ENCODE measurements at places on chromosomes 6 and 20.

DNA sequence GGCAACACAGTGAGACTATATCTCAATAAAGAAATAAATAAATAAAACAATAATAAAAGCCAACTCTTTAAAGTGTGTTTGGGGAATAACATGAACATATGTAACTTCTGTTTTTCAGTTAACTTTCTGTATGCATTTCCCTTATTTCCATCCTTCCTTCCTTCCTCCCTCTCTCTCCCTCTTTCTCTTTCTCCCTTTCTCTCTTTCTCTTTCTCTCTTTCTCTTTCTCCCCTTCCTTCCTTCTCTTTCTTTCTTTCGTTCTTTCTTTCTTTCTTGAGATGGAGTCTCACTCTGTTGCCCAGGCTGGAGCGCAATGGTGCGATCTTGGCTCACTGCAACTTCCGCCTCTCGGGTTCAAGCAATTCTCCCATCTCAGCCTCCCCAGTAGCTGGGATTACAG, 48.8 kb upstream of the PRND start:
- DNase-seq, result no peak

DNA sequence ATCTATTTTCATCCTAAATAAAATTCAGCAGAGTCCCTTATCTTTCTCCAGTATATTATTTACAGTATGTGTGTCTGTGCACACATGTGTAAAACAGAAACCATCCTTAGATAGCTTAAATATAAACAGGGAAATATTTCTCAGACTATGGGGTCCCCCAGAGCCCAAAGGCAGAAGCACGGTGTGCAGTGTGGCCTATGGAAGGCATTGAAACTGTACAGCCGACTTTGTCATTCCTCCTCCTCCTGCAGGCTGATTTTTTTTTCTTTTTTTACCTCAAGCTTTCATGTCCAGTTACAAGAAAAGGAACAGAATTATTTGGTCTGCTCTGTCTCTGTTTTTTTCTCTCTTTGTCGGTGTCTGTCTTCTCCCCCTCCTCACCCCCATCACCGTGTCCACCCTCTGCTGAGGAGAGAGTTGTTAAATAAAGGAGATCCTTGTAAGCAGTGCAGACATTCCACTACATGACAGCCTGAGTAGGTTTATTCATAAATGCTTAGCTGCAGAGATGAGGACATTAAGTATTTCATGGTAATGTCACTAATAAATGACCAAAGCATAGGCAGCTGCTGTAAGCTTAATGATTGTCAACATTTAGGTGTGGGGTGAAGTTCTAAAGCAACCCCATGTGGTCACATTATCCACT, 31.8 kb upstream of the SLC35D3 start:
- DNase-seq, result no peak

DNA sequence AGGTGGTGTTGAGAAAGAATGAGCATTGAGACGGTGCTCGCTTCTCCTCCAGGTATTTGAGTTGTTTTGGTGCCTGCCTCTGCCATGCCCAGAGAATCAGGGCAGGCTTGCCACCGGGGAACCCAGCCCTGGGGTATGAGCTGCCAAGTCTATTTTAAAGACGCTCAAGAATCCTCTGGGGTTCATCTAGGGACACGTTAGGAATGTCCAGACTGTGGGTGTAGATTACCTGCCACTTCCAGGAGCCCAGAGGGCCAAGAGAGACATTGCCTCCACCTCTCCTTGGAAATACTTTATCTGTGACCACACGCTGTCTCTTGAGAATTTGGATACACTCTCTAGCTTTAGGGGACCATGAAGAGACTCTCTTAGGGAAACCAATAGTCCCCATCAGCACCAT, 28.3 kb downstream of the SAYSD1 start:
- DNase-seq, result no peak

- no peak for DNase-seq
Observed at GRCh38 chr6:22017272-22017671, 279.6 kb downstream of the PRL start.

DNA sequence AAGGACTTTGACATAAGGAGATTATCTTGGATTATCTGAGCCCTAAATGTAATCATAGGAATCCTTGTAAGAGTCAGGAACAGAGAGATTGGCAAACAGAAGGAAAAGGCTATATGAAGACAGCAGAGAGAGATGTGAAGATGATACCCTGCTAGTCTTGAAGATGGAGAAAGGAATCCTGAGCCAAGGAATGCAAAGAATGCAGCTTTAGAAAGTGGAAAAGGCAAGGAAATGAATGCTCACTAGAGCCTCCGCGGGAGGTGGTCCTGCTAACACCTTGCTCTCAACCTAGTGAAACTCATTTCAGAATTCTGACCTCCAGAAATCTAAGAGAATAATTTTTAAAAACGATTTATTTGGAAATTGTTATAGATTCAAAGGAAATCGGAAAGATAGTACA, 117.1 kb downstream of the TBXT start:
- DNase-seq, result no peak

DNA sequence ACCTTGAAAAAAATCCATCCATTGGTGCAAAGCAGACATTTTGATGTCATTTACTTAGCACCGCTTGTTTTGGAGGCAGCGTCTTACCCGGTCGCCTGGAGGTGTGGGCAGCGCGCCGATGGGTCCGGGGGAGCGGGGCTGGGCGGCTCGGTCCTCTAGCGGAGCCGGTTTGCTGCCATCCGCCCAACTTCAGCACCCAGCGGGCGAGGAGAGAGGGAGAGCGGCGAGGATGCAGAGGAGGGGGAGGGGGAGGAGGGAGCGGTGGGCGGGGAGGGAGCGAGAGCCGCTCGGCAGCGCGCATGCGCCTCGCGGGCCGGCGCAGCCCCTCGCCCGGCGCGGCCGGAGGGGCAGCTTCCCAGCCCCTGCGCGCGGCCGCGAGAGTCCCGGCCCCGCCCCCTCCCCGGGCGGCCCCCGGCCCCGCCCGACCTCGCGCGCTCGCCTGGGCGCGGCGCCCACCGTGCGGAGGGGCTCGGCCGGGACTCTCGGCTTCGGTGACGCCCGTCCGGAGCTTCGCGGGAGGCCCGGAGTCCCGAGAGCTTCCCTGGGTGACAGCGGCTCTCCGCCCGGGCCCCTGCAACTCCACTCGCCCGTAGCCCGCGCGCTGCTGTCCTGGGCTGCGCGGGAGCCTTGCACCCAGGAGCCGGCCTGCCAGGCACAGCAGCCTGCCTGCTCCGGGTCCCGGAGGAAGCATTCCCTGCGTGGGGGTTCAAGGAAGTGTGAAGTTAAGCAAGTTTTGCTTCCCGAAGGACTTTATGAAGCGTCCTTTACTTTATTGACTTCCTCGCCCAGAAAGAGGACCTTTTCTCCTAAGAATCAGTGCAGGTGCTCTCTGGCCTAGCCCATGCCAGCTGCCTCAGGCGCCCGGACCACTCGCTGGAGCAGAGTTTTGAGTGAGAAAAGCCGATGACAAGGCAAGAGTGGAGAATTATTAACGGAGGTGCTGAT, at the start of gene RGS17:
Gene RGS17 (minus strand): TSS at position 246 of the 945 bp plus-strand sequence. CDS start 87,264 bp downstream, outside the sequence.
- DNase-seq, result peak; percentile 9

DNA sequence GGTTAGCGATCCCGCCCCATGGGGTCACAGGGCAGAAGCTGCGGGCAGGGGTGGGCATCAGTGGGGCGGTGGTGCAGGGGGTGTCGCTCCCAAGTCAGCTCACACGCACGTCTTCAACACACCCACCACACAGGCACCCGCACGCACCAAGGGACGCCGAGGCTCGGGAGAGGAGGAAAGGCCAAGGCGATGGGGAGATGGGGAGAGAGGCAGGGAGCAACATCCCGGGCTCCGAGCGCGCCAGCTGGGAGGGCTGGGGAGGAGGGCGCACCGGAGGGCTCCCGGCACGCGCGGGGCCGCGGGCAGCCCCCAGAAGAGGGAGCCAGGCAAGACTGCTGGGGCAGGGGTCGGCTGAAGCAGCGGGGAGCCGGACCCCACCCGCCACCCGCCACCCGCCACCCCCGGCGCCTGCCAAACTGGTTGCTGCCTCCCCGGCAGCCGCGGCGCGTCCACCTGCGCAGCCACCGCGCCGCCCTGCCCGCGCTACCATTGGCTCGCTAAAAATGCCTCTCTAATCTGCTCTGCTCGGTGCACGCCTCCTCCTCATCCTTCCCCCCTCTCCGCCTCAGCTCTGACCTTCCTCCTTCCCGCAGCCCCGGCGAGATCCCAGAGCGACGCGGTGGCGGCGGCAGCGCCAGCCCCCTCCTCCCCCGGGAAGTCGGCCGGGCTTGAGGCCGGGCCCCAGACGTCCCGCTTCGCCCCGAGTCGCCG, at the start of gene PACSIN1:
Gene PACSIN1 (plus strand): TSS at position 546 of the 711 bp plus-strand sequence. CDS start 60,230 bp downstream, outside the sequence.
- no peak for DNase-seq

GRCh38 chr6:51702851-51703250, 384.6 kb downstream of the PKHD1 start:
- DNase-seq, result no peak

GRCh38 chr6:106046116-106046853, 39.9 kb upstream of the PRDM1 start:
- DNase-seq, result no peak

DNA sequence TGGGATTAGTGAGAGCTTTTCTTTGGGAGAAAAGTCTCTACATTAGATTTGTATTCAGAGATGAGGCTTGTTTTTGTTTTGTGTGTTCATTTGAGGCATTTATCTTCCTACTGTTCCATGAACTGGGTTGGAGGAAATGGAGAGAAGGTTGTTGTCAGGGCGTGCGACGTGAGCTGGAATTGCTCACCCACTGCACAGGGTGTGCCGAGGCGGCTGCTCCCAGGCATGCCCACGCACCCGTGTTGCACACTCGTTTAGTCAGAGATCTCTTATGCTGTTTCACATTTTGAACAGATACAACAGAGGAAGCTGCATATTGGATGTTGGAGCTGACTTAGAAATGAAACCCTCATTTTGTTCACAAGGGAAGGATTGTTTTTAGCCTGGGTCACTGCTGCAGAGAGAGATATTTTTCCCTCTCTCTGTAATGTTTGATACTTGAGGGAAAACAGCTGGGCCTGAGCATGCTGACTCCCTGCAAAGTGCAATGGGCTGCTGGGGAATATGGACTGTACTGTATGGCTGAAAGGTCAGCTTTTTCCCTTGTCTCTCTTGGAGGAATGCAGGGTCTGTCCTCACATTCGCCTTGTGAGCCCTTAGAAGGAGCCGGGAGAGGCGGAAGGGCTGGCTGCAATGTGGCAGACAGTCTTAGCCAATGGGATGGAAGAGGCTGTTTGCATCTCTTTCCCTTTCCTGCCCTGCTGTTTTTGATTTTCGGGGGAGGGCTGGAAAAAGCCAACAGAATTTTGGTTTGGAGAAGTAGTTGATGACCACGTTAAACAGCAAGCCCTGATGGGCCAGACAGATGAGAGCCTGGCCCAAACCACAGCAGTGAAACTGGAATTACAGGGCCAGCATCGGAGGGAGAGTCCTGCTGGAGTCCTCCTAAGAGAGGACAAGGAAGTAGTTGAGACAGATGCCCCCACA, 170.8 kb downstream of the SASH1 start:
- no peak for DNase-seq

DNA sequence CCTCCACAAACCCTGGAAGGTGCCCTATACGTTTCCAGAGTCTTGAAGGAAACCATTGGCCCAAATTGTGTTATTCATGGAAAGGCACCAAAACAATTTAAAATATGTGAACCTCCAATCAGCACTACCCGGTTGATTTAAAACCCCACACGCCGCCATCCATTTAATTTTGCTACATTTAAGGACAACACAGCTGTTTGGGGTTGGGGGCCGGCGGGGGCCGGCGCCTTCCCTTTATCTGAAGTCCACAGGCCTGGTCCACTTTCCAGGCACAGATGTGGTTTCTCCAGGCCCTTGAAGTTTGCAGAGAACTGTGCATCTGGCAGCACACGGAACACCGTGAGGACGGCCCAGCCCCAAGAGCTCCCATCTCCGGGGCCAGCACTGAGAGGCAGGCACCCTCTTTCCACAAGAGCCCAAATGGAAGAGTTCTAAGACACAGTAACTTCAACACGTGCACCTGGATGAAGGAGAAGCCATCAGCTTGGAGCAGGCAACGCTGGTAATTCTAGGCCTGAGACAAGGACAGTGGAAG, 16.8 kb upstream of the FRMD1 start:
- no peak for DNase-seq

GRCh38 chr6:98137391-98137790, 697.0 kb upstream of the POU3F2 start:
- DNase-seq, result no peak

- DNase-seq, result no peak
Observed at GRCh38 chr20:8527998-8528723, 396.1 kb downstream of the PLCB1 start.

- DNase-seq, result no peak
Observed at GRCh38 chr20:57773059-57773815, 63.4 kb upstream of the PMEPA1 start.

Data from CD4-positive, alpha-beta T cell treated with Interleukin-6 at 100 ng/mL for 8 hours (primary cell).